ENCODE measurements at places on chromosomes 3 and 15.

GRCh38 chr15:95929232-95929846 is 401.2 kb upstream of the NR2F2 start:
- DNase-seq, result no peak

- DNase-seq, result no peak
These were observed 115.3 kb downstream of the KCNH8 start for GRCh38 chr3:19263606-19264005.

DNA sequence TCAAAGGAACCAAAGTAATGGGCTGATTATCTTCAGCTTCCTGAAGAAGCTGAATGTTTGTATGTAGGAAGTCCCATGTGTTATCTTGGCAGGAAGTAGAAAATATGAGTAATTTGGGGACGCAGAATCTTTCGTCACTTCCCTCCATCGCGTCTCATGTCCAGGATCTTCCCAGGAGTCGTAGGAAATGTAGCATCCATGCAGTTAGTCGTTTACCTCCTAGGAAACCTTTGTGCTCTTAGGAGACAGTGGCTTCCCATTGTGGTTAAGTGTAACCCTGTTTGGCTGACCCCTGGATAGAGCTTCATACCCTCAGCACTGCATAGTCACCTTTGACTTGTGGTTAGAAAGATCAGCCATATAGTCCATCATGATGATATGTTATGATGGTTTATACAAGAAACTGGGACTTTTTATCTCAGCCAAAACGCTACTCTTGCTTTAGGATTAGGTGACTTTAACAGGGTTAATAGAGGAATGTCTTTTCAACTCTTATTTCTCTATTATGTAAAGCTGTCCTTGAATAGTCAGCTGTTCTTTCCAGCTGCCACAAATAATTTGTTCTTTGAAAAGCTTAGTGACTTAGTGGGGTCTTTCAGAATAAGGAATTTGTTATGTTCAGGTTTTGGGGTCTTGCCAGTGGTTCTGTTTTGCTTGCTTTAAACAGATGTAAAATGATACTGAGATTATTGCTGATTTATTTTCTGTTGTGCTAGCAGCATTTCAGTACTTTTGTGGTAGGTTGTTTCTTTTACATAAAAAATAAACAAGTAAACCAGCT is 92.2 kb downstream of the KLHL25 start:
- no peak for DNase-seq

- DNase-seq, result no peak
These were observed 139.1 kb upstream of the EIF1B start for GRCh38 chr3:40170395-40170794.

DNA sequence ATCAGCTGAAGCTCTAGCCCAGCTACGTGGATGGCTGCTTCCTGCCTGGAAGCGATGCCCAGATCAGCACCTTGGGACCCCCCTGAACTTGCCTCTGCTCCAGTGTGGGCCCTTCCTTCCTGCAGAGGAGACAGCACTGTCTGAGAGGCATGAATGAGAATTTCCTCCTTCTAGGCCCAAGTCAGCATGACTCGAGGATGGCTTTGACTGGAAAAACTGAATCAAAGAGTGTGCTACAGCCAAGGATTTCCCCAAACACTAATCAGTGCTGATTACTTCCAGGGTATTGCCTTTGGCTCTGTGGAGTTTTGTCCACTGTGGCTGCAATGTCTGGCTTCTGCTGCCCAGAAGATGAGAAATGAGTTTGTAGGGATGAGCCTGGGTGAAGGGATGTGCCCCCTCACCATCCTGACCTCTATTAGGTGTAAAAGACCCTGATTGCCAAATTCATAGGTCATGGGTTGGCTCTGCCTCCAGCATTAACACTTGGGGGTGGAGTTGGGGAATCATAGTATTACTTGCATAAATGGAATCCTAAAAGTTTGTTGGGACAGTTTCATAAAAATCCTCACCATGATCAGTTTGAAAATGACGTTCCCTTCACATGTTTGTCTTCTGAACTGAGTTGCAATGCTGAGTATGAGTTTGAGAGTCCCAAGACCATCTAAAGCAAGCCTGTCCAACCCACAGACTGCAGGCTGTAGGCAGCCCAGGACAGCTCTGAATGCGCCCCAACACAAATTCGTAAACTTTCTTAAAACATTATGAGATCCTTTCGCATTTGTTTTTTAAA is 36.7 kb downstream of the FLNB start:
- DNase-seq, result no peak

GRCh38 chr3:98897701-98898100 is 3.8 kb downstream of the DCBLD2 start:
- no peak for DNase-seq

GRCh38 chr3:111963424-111963823 is 15.4 kb upstream of the ABHD10 start:
- no peak for DNase-seq

GRCh38 chr3:146881966-146882760 is 277.0 kb upstream of the PLSCR5 start:
- DNase-seq, result no peak

- DNase-seq, result no peak
These were observed 35.5 kb downstream of the PTH1R start for GRCh38 chr3:46912986-46913385.

- peak; percentile 47 for DNase-seq
These were observed 10.7 kb downstream of the IGF1R start for GRCh38 chr15:98658831-98659699.

DNA sequence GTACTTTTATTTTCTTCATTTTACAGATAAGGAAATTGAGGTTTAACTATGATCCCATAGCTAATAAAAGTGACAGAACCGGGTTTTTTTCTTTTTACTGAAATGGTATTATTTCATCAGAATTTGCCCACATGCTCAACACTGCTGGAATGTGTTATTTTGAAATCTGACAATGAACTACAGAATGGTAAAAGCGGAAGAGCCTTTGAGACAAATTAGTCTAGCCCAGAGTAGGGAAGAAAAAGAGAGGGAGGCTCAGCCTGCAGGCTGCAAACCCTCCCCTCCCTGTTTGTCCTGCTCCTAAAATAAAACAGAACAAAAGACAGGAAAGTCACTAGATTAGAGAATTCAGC is 100.3 kb upstream of the LIPC start:
- DNase-seq, result no peak

DNA sequence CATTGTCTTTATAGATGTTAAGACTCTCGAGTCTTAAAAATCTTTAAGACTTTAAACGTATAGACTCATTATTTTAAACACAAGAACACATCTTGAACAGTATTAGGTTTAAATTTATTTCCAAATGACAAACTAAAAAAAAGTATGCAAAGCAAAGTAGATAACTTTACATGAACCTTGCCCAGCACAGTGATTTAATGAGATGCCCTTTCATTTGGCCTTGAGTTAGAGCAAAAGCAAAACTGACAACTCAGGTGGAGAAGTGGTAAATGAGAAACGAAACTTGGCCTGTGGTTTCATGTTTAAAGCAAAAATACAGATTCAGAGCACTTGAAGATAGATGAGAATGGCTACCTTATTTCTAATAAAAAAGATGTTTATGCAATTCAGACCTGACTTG is 8.6 kb downstream of the GPR15 start:
- peak; percentile 52 for DNase-seq

DNA sequence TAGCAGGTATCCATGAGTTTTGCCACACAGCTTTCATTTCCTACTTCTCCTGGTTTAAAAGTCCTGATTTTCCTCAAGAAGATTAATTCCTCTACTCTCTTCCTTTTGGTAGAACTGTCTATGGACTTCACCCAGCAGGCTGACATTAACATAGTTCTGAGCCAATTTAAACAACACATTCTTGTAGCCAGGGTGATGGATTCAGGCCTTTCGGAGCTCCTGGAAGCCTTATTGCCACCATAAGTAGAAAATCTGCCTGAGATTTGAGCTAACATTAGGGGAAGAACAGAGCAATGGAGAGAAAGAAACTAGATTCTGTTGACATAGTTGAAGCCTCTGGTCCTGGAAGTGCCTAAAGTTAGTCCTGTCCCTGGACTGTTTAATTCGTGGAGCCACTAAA is 449.8 kb downstream of the TAFA4 start:
- no peak for DNase-seq

- no peak for DNase-seq
These were observed 42.4 kb upstream of the C15orf39 start for GRCh38 chr15:75159244-75159643.

GRCh38 chr15:88028024-88028423 is 228.5 kb downstream of the NTRK3 start:
- DNase-seq, result no peak

- no peak for DNase-seq
These were observed 3.7 kb downstream of the NME9 start for GRCh38 chr3:138325990-138326389.

DNA sequence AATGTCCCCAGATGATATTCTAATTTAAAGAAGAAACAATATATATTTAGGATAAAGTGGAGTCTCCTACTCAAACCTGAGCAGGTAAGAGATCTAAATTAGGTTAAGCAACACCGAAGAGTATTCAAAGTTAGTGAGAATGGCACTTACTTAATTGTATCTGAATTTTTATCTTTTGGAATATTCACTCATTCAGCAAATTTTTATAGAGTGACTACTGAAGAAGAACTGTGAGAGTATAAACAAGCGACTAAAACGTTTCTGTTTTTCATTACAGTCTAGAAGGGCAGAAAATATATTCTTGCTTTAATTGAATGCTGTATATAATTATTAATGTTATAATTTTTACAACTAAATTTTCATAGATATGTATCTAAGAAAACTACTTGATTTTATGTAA is 567.7 kb upstream of the TBL1XR1 start:
- DNase-seq, result no peak

- no peak for DNase-seq
These were observed 128.1 kb downstream of the NSMCE3 start for GRCh38 chr15:29141308-29142128.

- no peak for DNase-seq
These were observed 39.8 kb downstream of the IDH2 start for GRCh38 chr15:90062462-90062932.

GRCh38 chr3:15556512-15556911 is 35.0 kb upstream of the COLQ start:
- DNase-seq, result peak; percentile 46

DNA sequence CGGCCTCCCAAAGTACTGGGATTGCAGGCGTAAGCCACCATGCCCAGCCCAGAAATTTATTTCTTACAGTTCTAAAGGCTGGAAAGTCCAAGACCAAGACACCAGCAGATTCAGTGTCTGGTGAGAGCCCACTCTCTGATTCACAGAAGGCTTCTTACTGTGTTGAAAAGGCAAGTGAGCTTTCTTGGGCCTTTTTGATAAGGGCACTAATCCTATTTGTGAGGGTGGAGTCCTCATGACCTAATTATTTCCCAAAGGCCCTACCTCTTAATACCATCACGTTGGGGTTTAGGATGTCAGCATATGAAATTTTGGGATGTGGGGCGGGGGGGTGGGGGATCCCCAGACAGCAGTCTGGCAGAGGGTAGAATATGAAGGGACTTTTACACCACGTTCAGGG is 47.5 kb upstream of the MEX3B start:
- DNase-seq, result no peak

- no peak for DNase-seq
These were observed 37.2 kb upstream of the BLM start for GRCh38 chr15:90679959-90680358.

DNA sequence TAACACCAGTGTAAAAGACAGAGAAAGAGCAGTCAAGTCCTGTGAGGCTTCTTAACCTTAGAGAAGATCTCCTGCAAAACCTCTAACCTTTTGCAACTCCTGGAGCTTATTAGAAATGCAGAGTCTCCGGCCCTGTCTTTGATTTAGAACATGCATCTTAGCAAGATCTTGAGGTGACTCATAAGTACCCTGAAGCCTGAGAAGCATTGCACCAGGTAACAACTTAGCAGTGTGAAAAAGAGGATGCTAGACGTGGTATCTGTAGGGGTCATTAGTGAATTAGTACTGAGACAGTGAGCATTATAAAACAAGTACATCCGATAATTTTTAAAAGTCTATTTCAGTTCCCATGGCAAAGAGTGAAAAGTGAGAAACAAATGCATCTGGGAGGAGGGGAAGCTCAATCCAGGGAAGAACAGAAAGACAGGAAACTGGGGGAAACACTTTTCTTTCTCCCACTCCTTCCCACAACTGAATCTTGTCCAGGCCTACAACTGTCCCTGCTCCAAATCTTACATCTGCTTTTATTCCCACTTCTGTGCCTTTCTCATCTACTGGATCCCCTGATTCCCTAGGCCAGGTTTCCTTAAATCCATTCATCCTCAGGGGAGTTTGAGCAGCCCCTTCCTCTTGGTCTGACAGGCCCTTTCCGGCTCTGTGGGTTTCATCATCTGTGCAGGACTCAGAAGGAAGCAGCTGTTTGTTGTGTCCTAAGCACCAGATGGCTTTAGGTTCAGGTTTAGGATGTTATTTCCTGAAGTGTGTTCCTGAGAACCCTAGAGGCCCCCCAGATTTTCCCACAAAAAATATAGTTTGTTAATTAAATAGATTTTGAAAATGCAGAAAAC is 128.1 kb upstream of the IL12A start:
- no peak for DNase-seq

GRCh38 chr3:38648659-38649499 is 608 bp downstream of the SCN5A start:
- DNase-seq, result no peak

- DNase-seq, result no peak
These were observed 32.3 kb upstream of the MAP3K13 start for GRCh38 chr3:185330644-185331043.

DNA sequence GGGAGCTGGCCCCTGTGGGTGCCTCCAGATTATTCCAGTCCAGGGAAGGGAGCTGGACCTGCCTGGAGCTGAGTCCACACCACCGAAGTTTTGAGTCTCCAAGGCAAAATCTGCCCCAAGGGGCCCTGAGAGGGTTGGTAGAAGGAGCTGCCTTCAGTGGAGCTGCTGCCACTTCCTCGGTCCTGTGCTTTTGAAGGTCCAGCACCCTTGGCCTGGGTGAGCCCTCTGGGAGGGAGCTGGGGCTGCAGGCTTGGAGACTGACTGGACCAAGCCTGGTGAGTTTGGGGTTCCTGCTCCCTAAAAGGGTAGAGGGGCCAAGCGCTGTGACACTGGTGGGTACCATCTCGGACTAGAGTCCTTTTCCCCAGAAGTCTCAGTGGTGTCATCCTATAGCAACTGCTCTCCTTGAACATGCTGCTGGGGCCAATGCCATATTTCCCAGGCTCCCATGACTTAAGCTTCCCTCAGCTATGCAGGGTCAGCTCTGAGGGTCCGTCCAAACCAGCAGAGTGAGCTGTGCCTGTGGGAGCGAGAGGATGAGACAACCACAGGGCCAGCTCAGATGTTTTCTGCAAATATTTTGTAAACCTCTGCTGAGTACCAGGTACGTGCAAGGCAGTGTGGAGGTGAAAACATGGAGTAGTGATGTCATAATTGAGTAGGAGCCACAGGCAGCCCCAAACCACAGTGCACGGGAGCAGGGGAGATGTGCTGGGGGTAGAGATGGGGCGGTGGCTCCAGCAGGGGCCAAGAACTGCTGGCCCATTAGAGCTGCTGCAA is 96.0 kb downstream of the ABHD5 start:
- no peak for DNase-seq

GRCh38 chr3:198079771-198080520 is 119.9 kb downstream of the LMLN start:
- peak; percentile 17 for DNase-seq

All from germinal center (tissue), 1 donor.